ENCODE measurements at places on chromosomes 6 and 20. TPM values are rescaled to one million over a fixed set of nuclear protein-coding genes. Genes with fewer than 3 reads are reported as not detected.

The KHDRBS2 gene
- polyA plus RNA-seq: not detected

The COL9A3 gene
- 2.0 TPM for polyA plus RNA-seq

DNA sequence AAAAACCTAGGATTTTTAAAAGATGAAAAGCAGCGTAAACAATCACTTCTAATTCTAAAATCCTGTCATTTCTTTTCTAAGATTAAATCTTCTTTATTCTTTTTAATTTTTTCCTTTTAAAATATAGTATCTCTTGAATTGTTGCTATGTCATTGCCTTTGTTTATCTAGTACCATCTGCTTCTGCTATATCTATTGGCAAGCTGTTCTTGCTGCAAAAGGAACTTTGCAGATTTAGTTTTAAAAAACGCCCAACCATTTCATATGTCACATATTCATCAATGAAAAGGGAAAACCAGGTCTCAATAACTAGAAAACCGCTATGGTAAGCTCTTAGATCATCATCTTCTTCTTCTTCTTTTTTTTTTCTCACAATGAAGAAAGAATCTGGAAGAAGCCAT lies 11.5 kb upstream of the EEF1A1 start:
- DNase-seq: no peak

DNA sequence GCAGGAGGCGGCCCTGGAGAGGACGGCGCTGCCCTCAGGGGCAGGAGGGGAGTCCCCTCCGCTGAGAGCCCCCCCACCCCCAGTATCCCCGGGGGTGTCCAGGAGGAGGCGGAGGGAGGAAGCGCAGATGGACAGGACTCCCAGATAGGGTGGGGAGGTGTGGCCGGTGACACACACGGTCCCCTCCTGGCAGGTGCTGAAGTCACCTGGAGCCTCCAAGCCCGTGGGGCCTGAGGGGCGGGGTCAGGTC lies 1.4 kb downstream of the STMN3 start:
- no peak for DNase-seq

DNA sequence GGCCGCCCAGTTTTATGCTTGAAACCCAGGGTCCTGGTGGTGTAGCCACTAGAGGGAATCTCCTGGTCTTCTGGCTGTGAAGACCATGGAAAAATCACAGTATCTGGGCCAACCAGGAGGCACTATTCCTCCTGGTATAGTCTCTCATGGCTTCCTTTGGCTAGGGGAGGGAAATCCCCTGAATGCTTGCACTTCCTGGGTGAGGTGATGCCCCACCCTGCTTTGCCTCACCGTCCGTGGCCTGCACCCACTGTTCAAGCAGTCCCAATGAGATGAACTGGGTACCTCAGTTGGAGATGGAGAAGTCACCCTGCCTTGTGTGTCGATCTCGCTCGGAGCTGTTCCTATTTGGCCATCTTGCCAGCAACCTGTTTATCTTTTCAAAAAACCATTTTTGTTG lies 10.1 kb upstream of the ZNF337 start:
- no peak for DNase-seq

- no peak for DNase-seq
Observed at GRCh38 chr6:41500561-41500960, 45.6 kb upstream of the FOXP4 start.

GRCh38 chr20:24936526-24937407 lies 12.3 kb upstream of the CST7 start:
- DNase-seq: no peak

Data from heart left ventricle (tissue), 16 donors.